Activated naive CD4-positive, alpha-beta T cell (primary cell): ENCODE measurements at places on chromosomes 7 and 10.

- DNase-seq = no peak
Measured at GRCh38 chr7:146423446-146423845, 306.8 kb downstream of the CNTNAP2 start.

DNA sequence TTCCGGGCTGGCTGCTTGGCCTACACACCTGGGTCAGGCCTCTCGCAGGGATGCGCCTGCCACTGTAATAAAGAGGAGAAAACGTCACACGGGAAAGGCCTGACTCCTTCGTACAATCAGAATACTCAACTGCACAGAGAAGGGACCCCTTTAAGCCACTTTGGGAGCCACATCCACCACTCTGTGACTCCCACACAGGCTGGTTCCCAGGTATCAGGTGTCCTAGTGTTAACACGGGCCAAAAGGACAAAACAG, 5.8 kb upstream of the ZNF736 start:
- DNase-seq = no peak

GRCh38 chr10:129662426-129662825, 195.4 kb downstream of the MGMT start:
- no peak for DNase-seq

DNA sequence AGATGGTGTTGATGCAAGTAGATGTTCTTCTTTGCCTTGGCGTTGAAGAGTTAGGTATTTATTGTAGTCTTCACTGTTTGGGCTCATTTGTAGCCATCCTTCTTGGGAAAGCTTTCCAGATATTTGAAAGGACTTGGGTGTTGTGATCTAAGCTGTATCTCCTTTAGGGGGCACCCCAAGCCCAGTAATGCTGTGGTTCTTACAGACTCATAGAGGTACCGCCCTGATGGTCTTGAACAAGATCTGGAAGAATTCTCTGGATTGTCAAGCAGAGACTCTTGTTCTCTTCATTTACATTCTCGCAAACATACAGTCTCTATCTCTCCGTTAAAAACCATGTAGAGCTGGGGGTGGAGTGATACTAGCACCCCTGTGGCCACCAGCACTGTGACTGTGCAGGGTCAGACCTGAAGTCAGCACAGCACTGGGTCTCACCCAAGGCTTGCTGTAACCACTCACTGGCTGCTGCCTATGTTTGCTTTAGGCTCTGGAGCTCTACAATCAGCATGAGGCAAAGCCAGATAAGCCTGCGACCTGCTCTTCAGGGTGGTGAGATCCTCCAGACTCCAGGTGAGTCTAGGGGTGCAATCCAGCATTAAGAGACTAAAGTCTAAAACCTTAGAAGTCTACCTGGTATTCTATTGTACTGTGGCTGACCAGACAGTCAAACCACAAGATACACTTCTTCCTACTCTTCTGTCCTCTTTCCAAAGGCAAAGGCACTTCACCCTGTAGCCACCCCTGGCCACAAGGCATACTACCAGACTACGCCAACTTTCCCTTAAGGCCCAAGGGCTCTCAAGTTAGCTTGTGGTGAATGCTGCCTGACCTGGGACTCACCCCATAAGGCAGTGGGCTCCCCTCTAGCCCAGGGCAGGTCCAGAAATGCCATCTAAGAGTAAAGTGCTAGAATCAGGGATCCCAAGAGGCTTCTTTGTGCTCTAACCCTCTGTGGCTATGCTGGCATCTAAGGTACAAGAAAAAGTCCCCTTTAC, 209.7 kb upstream of the TMEM196 start:
- no peak for DNase-seq

DNA sequence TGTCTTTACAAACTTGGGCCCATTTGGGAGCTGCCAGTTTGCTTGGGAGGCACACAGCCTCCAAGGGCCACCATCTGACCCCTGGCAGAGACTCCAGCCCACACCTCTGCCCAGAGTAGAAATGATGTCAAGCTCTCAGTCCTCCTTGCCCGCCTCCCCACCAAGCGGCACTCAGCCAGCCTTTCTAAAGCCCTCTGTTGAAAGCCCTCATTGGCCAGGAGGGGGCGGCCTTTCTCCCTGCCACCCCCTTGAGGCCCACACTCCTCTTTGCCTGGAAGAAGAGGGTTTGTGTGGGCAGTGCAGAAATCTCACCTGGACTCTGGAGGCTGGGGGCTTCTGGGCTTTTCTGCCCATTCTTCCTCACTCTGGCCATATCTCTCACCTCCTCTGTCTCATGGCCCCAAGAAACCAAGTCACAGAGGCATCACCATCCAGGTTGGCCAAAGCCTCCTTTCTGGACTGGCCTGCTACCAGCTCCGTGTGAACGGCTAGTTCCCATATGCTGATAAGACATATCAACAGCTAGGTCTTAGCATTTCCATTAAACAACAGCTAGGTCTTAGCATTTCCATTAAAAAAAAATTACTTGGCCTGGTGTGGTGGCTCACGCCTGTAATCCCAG, 36.1 kb downstream of the UBTD1 start:
- DNase-seq = no peak

DNA sequence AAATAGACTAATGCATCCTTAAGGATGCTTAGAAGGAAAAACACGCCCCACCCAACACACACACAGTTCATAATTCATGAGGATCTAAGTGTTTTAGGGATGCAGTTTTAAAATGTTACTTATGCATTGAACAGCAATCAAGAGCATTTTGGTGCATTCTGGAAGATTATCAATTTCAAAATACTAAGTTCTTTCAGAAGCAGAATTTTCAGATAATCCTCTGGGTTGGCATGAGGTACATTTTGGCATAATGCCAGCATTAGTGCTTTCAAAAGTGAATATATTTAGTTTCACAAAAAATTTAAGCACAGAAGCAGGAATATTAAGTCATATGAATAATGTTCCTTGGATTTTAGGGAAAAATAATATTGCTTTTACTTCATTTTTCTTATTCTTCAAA, 937.1 kb downstream of the REEP3 start:
- DNase-seq = no peak

GRCh38 chr7:108181073-108181985, 51.2 kb upstream of the LAMB4 start:
- no peak for DNase-seq

- no peak for DNase-seq
Measured at GRCh38 chr7:137408126-137408525, 64.6 kb upstream of the PTN start.

- no peak for DNase-seq
Measured at GRCh38 chr10:96768136-96768535, 47.8 kb upstream of the PIK3AP1 start.

DNA sequence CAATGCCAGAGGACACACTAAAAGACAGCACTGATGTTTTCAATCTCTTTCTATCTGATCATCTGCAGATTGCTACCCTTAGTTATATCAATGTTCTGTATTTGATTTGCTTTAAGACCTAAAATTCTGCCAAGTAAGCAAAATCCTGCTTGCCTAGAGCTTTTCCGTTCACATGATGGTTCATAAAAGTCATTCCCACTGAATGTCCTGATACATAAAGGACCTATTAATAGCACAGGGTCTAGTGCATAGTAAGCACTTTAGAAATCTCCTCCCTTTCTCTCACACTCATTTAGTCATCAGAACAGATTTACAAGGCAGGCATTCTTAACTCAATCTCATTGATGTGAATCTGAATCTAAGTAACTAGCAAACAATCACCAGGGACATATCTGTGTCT, 68.8 kb downstream of the PCGF5 start:
- DNase-seq = no peak

DNA sequence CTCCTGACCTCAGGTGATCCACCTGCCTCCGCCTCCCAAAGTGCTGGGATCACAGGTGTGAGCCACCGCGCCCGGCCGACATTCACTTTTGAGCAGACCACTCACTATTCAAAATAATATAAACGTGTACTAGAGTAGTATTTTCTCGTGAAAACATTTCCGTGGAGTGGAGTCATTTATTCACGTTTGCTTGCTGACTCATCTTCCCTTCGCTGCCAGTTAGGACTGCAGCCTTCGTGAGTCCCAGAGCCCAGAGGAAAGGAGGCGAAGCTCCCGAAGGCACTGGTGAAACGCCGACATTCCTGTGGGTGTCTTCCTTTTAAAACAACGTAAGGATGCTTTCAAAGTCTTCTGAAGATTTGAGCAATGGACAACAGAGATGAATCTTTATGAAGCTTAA, 10.9 kb upstream of the INPP5A start:
- DNase-seq = no peak

- no peak for DNase-seq
Measured at GRCh38 chr10:113310347-113310746, 242.5 kb upstream of the HABP2 start.

GRCh38 chr10:96211764-96212163, 59.6 kb downstream of the BLNK start:
- DNase-seq = no peak

DNA sequence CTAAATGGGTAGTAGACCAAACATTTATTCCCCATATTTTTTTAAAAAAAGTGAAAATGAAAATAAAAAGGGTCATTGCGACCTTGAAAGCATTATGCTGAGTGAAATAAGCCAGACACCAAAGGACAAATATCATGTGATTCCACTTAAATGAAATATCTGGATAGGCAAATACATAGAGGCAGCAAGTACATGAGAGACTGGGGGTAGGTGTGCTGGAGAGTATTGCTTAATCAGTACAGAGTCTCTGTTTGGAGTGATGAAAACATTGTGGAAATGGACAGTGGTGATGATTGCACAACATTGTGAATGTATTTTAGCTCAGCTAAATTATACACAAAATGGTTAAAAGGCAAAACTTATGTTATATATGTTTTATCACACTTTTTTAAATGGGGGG, 169.4 kb downstream of the AKR1D1 start:
- DNase-seq = no peak

DNA sequence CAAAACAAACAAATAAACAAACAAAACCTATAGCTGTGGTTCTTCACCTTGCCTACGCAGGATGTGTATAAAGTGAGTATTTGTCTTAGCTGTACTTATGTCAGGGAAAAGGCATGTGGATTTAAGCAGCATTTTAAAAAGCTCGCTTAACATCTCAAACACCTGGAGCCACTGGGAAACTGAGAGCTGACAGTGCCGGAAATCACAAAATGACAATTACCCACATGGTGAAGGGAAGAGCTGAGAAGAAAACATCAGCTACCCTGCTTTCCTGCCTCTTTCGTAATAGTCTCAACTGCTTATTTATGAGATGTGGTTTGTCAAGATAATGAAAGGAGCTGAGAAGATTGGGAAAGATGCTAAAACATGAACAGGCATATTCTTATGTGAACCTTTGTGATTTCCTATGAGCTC, 31.1 kb upstream of the MSMB start:
- no peak for DNase-seq

DNA sequence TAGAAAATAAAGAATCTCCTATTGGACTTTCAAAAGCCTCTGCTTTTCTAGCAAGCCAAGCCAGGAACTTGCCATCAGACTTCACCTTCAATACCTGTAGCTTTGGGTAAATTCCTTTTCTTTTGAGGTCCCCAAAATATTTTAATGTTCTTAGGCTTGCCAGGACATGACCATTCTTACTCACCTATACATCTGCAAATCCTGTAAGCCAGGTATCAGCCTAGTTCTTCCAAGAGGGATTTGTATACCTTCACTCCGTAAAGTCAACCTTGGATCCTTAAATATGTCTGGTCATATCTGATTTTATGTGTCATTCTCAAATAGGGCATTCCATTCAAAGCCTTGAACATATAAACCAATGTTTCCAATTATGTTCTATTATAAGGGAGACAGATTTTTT, 210.6 kb upstream of the CELF2 start:
- no peak for DNase-seq

- no peak for DNase-seq
Measured at GRCh38 chr10:55277549-55277948, 476.5 kb upstream of the PCDH15 start.

DNA sequence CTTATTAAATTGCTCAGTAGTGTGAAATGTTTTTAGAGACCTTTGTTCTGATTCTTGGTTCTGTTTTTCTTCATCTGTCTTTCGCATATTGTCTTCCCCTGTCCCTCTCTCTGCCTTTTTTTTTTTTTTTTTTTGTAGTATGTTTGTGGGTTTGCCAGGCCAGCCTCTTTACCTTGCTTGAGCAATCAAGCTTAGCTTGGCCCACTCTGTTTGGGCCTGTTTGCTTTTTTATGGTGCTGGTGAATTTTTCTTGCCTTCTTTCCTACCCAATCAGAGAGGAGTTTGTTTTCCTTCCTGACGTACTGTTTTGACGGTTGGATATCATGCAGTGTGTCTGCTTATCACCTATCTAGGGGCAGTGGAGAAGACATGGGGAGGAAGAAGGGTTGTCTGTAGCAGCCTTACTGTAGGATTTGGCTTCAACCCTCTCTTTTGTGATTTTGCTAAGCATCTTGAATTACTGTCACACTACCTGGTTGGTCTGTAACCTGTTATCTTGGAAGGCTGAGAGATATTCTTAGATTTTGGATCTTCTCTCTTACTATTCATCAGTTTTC, 64.0 kb downstream of the BBS9 start:
- DNase-seq = no peak

GRCh38 chr10:121921238-121921931, 6.4 kb downstream of the ATE1 start:
- no peak for DNase-seq

DNA sequence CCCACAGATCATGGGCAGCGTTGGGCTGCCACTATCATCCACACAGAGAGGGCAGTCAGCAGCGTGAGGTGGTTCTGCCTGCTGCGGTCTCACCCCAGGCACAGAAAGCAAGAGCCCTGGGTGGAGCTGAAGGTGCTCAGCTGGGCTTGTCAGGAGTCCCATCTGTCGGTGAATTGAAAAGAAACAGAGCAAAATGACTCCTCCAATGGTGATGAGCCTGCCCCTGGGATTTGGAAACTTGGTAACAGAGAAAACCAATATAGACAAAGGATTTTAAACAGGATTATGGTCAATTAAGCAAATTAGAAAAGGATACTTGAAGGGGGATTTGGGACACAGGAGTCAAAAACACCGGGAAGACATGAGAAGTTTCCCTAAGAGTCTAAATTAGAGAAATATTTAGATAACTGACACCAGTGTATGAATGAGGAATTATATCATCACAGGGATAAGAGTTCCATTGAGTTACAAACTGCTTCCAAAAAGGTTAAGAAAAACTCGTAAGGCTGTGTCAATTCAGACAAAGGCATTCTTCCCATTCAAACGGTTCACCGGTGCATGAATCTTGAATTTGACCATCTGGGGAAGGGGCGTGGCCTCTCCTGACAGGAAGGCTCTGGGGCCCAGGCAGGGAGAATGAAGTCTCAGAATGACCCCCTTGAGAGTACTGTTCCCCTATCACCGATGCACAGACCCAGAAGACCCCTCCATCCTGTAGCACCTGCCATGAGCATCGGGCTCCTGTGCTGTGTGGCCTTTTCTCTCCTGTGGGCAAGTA, 70.0 kb upstream of the PRSS58 start:
- no peak for DNase-seq

GRCh38 chr10:62653254-62653653, 151.3 kb upstream of the ADO start:
- no peak for DNase-seq

- DNase-seq = no peak
Measured at GRCh38 chr7:30846378-30846777, 65.3 kb upstream of the AQP1 start.

GRCh38 chr7:116702046-116702785, 30.2 kb downstream of the MET start:
- DNase-seq = no peak
